Fibroblast of skin of left biceps (primary cell): ENCODE measurements at places on chromosomes 2 and 18.
A peak's percentile ranks its signal among the peaks of the same experiment; 100 is the strongest.

GRCh38 chr18:12460874-12461273, 53.1 kb downstream of the PRELID3A start:
- no peak for DNase-seq

- no peak for DNase-seq
These were observed 79.9 kb downstream of the TRIB2 start for GRCh38 chr2:12796657-12797056.

DNA sequence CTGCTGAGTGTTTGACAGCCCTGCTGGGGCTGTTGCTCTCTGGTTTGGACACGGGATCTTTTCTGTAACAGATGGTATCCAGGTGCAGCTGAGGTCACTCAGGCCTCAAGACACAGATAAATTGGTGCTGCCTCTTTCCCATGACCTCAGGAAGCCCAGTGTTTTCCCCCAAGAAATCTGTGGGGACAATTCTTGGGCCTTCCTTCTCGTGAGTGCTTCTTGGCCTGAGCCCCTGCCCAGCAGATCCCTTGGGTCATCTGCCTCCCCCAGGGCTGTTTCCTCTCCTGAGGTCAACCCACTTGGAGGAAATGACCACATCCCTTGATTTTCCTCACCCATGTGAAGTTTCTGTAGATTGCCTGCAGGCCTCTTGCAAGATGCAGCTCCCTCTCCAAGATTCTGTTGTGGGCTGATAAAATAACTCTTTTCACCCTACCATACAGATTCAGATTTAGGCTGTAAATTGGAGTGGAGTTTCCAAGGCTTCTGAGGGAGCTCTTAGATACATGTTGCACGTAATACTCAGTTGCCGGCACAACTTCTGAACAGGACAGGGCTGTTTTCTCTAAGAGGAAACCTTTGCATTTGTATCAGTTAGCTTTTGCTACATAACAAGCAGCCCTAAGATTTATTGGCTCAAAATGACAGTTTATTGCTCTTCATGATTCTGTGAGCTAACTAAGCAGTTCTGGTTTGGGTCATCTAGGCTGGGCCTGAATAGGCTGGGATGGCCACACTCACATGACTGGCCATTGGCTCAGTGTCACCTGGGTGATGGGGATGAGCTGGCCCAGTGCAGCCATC, 13.1 kb downstream of the ZAP70 start:
- DNase-seq: no peak

- peak; percentile 9 for DNase-seq
These were observed 24.1 kb downstream of the PLCD4 start for GRCh38 chr2:218631837-218632236.

DNA sequence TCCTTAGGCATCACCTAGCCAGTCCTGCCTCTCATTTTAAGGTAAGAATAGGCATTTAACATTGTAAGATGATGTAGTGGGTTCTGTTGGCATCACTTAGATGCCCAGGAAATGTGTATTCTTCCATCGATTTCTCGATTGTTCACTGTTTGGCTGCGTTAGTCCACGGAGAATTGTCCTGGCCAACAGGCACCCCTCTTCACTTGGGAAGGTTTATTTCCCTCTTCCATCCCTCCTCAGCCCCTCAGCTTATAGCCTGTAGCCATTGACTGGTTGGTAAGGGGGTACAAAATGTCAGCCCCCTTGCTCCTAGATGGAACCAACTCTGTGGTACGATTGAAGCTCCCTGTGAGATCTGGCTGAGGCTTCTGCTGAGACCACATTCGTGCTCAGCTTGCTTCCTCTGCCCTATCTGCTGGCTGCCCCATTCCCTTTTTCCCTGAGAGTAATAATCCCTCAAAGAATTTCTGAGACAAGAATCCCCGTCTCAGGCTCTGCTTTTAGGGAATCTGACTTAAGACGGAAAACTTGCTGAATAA, 43.4 kb downstream of the PLEKHA3 start:
- no peak for DNase-seq

DNA sequence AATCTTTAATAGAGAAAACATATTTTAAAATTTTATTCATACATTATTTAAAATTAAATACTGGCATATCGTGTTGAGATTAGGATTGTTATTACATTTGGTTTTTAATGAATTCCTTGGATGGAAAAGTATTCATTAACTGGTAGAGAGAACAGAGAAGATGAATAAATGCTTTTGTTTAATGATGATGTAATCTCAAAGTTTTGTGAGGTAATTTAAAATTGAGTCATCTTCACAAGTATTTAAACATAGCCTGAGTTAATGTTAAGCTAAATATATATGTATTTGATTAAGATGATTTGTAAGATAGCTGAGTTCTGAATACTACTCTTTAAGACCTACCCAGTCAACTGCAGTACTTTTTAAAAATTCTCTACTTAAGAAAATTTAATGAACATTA, 713.4 kb upstream of the VRK2 start:
- no peak for DNase-seq

DNA sequence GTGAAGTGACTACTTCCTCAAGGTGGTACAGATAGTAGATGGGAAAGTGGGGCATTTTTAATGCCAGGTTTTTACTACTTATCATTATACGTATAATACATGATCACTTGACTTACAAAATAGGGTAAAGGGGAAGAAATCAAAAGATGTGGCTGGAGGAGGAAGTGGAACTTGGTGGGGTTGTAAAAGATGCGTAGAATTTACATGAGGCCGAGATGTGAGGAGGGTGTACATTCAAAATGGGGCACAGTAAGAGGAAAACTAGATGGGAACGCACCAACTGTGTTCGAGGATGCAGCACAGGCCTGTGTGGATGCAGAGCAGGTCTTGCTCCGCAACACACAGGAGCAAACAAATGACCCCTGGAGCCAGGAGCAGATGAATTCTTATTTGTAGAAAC, 403.3 kb downstream of the TXNL1 start:
- DNase-seq: no peak

- no peak for DNase-seq
These were observed 23.5 kb upstream of the C18orf32 start for GRCh38 chr18:49510393-49511115.

GRCh38 chr2:61878761-61879160, 9.7 kb downstream of the CCT4 start:
- DNase-seq: no peak

GRCh38 chr2:66434679-66435548, at the start of gene MEIS1:
Gene MEIS1 (plus strand): TSS chr2:66435125. CDS start chr2:66435857, 732 bp downstream.
- peak; percentile 94 for DNase-seq

DNA sequence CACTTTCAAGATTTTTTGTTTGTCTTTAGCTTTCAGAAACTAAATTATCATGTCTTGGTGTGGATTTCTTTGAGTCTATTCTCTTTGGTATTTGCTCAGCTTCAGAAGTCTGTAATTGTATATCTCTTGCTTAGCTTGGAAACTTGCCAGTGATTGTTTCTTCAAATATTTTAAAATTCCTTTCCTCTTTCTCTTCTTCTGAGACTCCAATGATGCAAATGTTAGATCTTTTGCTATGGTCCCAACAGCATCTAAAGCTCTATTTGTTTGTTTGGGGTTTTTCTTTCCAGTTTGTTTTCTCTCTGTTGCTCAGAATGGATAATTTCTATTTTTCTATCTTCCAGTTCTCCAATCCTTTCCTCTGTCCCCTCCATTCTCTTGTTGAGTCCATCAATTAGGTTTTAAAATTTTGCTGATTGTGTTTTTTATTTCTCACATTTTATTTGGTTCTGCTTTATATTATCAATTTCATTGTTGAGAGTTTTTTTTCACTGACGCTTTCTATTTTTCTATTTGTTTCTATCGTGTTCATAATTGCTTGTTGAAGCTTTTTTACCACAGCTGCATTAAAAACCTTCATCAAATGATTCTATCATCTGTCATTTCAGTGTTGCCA, 81.5 kb upstream of the DAPL1 start:
- DNase-seq: no peak

DNA sequence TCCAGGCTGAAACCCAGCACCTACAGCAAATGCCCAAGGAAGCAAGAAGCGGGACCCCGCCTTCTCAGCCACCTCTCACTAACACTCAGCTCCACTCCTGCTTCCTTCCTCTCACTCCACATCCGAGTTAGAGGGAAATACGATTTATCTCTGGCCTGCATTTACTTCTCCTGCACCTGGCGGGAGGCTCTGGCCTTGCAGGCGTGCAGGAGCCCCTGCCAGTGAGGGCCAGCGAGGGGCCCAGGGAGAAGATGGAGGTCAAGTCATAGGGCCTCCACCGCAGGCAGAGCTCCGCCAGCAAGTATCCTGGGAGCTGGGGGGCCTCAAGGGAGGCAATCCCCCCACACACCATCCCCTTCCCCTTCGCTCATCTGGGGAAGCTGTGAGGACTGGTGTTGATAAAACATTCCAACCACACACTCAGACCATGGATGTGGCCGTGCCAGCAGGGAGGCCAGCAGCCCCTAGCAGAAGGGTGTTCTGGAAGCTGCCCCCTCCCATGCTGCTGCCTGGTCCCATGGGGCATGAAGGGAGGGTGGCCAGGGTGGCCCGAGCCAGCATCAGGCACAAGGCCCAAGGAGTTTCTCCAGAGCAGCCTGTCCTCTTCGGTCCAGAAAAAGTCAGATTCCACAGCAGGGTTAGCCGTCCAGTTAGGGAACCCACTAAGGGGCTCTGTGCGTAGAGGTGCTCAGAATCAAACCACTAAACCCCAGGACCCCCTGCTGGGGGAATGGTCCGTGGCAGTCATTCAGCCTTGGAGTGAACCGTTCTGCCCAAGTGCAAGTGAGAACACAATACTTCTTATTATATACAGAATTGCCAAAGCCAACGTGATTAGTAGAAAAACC, 91.2 kb downstream of the HDAC4 start:
- no peak for DNase-seq

DNA sequence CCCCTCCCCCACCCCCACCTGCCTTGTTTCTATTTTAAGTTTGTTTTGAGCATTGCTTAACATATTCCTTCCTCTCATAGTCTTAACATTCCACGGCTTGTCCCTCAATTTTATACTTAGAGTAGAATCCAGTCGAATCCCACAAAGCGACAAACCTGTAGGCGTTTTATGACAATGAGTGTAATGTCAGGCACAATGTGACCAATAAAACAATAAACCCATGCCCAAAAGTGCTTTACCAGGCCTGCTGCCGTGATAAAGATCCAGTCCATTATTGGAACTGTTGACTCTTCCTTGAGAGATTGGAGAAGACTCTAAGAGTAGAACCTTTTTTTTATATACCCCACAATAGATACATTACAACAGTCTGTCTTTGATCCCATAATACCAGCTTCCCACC, 6.2 kb upstream of the MRO start:
- DNase-seq: no peak

DNA sequence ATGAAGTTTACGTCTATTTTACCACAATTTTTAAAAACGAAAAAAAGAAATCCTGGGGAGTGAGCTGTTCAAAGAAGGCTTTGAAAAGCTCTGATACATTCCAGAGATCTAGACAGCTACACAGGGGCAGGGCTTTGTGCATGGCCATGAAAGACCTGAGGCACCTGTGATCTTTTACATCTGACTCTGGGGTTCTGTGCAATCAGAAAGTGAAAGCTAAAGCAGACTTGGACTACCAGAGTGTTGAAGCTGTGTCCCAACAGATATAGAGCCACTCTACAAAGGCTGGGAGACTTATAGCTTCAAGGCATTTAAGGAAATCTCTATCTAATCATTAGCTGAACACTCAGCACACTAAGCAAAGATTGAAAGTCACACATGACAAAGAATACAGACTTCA, 34.1 kb downstream of the PARD6G start:
- DNase-seq: no peak
